ENCODE measurements at places on chromosomes 7 and 10.
A peak's percentile ranks its signal among the peaks of the same experiment; 100 is the strongest.

DNA sequence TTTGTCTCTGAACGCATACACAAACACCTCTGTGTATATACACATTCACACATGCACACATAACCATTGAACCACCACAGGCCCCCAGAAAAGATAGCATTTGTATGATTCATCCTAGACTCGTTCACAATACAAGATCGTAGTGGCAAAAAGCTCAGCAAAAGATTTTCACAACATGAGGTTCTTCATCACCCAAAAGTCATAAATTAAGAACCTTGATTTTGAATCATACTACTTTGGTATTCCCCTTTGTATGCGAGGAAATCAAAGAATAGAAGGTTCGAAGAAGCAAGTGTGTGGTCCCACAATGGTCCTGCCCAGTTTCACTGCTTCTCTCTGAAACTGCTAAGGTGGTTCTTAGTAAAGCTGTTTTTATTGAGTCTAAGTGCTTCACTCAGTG lies 200.7 kb downstream of the CELF2 start:
- DNase-seq, result no peak

- no peak for DNase-seq
These were observed 110.4 kb downstream of the SH2D4B start for GRCh38 chr10:80648106-80648505.

DNA sequence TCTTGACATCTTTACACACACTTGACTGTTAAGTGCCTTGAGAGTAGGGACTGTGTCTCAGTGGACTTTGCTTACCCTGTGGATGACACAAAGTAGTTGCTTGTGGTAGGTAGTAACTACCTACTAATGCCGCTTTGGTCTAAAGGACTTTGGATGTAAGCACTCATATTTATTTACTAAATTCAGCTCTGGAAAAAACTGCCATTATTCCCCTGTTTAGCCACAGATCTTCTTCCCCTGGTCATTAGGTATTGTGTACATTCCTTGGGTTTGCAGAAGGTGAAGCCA lies 2.8 kb upstream of the VDAC2 start:
- DNase-seq, result no peak

DNA sequence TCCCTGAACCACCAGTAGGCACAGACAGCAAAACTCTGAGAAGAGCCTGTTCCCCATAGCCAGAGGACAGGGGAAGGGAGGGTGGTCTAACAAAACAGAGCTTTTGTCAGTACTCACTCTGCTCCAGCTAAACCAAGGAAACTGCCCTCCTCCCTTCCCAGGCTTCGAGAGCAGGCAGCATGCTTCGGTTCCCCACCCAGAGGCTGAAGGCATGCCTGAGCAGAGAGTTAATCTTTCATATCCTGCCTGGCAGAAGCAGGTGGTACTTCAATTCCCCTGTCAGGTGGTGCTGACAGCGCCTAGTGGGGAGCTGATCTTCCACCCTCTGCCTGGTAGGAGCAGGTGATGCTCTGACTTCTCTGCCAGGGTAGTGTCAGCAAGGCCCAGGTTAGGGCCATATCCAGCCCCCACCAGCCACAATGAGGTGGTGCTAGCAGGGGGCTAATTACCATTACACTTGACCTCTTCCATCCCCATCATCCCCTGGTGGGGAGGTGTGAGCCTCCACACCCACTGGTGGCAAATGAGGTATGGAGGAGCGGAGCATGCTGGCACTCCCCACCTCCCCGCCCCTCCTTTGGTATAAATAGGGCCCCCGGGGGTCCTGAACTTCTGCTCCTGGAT lies 35.1 kb downstream of the SDK1 start:
- no peak for DNase-seq

DNA sequence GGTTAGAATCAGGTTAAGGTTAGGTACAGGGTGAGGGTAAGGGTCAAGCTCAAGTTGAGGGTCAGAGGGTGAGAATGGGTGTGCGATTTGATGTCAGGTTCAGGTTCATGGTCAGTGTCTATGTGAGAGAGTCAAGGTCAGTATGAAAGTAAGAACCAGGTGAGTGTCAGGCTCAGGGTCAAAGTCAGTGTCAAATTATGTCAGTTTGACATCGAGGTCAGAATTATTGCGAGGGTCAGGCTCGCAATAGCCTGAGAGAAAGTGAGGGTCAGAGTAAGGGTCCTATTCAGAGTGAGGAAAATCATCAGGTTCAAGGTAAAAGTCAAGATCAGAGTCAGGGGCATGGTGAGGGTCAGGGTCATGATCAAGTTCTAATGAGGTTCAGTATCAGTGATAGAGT lies 13.0 kb downstream of the MRPS24 start:
- DNase-seq, result no peak

DNA sequence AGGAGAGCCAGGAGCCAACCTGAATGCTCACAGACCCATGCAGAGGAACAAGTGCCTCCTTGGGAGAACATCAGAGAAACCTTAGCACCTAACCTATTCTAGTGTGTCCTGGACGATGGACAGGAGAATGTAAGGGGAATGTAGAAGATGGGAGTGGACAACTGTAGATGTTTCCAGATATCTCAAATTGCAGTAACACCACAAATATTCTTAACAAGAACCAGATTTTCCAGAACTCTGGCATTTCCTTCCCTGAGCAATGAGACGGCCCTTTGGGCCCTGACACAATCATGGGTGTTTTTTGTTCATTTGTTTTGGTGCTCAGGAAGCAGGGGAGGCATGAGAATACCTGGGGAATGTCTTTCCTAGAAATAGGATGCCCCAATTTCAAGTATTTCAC lies 196.1 kb upstream of the PRSS1 start:
- DNase-seq, result no peak

GRCh38 chr10:44310762-44311562 lies 73.9 kb downstream of the CXCL12 start:
- peak; percentile 93 for DNase-seq

- DNase-seq, result peak; percentile 62
These were observed 57.8 kb upstream of the LANCL2 start for GRCh38 chr7:55307123-55307916.

GRCh38 chr10:70890917-70891431 lies 2.6 kb upstream of the PCBD1 start:
- DNase-seq, result peak; percentile 56

- no peak for DNase-seq
These were observed 95.4 kb upstream of the SEMA3C start for GRCh38 chr7:81014266-81014665.

DNA sequence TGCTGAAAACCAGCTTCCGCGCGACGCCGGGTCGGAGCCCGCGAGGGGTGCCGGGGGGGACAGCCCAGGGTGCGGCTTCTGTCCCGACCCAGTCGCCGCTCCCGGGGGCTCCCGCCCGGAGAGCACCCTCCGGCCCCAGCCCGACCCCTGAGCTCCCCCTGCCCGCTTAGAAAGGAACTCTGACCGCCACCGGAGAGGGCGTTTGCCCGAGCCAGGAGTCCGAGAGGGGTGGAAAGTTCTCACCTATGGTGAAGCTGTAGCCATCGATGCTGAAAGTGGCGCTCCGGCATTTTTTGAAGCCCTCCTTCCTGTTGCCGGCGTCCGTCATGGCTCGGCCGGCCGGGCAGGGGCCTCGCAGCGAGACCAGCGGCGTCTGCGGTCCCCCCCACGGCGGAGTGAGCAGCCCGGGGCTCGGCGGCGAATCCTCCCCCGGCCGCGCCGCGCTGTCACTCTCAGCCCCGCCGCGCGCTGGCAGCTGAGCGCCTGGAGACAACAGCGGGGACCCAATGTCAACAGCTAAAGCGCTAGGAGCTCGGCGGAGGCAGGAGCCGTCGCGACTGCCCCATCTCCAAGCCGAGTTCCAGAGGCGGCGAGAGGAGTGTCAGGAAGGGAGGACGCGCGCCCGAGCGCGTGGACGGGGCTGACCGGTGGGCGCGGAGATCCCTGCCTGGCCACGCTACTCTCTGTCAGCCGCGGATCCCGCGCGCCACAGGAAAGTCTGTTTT lies 191.6 kb downstream of the LSM5 start:
- peak; percentile 84 for DNase-seq

GRCh38 chr10:130301021-130301892 lies 165.1 kb downstream of the GLRX3 start:
- DNase-seq, result no peak

GRCh38 chr10:35208536-35208935 lies 81.9 kb downstream of the CREM start:
- DNase-seq, result no peak

DNA sequence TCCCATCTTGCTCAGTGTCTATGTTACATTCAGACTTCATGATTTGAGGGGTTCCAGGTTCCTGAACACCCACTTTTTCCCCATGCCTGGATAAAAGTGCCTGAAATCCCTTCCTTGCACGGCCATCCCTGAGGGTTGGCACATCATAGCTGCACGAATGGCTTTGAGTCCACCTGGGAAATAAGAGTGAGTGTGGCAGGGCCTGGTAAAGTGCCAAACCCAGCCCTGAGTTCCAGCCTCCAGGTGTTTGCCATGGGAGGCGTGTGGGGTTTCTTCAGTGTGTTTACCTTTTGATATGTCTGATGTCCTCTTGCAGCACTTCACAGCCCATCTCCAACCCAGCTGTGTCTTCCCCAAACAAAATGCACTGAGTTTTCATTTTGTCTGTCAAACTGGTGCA lies 145.7 kb downstream of the PAXIP1 start:
- no peak for DNase-seq

Data from H7 (cell line).